ENCODE measurements at places on chromosomes 13 and 19.
A peak's percentile ranks its signal among the peaks of the same experiment; 100 is the strongest.

DNA sequence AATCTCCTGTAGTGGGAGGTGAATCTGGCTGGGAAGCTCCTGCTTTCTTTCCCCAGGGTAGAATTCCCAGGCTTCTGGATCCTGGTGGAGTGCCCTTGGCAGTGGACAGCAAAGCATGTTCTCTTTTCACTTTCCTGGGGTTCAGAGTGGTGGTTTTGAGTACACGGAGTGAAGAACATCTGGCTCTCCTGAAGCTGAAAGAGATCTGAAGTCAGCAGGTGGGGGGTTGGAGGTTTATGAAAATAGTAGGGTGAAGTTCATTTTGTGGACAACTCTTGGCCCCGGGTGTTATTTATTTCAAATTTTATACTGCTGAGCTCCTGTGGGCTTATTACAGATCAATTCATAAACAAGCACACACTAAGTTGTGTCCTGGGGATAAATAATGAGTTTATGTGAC is 497.3 kb downstream of the KLF5 start:
- DNase-seq, result no peak

DNA sequence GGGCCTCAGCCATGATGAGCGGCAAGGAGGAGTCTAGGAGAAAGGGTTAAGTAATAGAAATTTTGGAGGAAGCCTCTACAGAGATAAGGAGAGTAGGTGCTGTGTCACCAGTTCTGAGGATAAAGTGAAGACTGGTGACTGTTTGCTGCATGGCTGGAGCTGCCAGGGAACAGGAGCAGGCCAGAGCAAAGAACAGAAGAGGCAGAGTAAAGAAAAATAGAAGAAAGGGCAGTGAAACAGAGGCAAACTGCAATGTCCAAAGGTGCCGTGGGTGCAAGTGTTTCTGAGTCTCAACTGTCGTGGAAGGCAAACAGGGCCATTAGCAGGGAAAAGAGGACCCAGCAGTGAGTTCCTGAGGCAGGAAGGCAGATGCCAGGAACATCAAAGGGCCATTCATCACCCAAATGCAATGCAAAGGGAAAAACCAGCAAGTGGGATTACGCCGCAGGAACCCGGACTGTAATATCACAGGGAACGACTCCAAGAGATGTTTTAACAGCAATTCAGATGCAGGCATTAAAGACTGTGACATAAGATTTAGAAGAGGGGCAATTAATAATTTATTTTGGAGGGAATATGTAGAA is 318.3 kb downstream of the FOXO1 start:
- no peak for DNase-seq

GRCh38 chr13:98083507-98083906 is 59.4 kb upstream of the FARP1 start:
- no peak for DNase-seq

DNA sequence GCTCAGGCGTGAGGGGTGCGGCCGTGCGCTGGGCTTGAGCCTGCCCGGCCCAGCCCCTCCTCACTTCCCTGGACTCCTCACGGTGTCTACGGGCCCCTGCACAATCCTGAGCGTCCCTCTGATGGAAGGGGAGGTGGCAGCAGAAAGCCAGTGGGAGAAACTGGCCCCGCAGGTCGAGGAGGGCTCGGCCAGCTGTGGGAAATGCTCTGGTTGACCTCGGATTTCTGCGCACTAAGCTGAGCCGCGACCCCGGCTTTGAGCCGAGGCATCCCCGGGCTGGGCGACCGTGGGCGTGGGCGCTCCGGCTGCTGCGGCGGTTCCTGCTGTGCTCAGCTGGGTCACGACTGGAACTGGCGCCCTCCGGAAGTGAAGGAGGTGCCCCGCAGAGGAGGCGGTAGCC is 70.1 kb downstream of the ZNF208 start:
- DNase-seq, result no peak

GRCh38 chr13:64441740-64442139 is 2788.4 kb downstream of the PCDH9 start:
- no peak for DNase-seq

- DNase-seq, result no peak
Measured at GRCh38 chr19:1871630-1872029, 8.3 kb upstream of the KLF16 start.

- peak; percentile 51 for DNase-seq
Measured at GRCh38 chr19:10544242-10544752, 593 bp downstream of the ATG4D start.

DNA sequence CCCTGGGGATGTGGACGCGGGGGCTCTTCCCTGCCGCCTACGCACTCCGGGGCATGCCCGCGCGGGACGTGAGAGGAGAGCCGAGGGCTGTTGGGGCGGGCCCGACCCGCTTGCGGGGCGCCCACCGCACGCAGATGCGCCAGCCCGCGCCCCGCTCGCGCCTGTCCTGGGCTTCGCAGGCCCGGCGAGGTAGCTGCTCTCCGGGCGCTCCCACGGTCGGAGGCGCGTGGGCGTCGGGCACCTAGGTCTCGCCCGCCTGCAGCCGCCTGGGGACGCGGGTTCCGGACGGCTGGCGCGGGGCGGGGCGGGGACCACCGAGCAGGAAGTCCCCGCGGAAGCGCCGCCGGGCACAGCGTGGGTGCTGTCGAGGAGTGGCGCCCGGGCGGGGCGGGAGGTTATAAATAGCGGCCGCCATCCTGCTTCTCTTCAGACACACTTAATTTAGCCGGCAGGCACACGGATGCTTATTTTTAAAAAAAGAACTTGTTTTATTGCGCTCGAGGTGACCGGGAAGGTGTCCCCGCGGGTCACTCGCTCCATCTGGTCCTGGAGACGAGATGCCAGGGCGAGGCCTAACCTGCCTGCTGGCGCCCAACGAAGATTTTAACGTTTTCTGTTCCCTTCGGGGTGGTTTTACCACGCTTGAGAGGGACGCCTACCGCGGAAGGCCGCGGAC is 561 bp upstream of the GJA3 start:
- peak; percentile 73 for DNase-seq

- DNase-seq, result peak; percentile 33
Measured at GRCh38 chr19:12786141-12786870, 5.0 kb upstream of the JUNB start.

GRCh38 chr13:51044023-51044665 is 66.9 kb downstream of the C13orf42 start:
- no peak for DNase-seq

Measured in stimulated activated CD8-positive, alpha-beta memory T cell treated with anti-CD3 and anti-CD28 coated beads, Interleukin-4, amount 100 ng/mL, for 48 hours (primary cell).